H9 (cell line): ENCODE measurements at places on chromosomes 12 and 14.

GRCh38 chr12:124829708-124830304 lies 33.9 kb downstream of the SCARB1 start:
- H3K27ac ChIP-seq = no peak overlapping the region
- no peak overlapping the region for H3K4me3 ChIP-seq
- no peaks in the 10 kb centered on the region for H3K27me3 ChIP-seq
- peaks cover 5% of the 10 kb centered on the region for H3K4me1 ChIP-seq
- H3K36me3 ChIP-seq = no peaks in the 10 kb centered on the region; the same call in none of the 2 replicates

GRCh38 chr14:101875727-101876554 lies 88.4 kb upstream of the DYNC1H1 start:
- no peak overlapping the region for H3K27ac ChIP-seq
- H3K4me1 ChIP-seq = no peaks in the 10 kb centered on the region; the same call in 1 of the 2 replicates
- H3K27me3 ChIP-seq = no peaks in the 10 kb centered on the region
- H3K36me3 ChIP-seq = no peaks in the 10 kb centered on the region

DNA sequence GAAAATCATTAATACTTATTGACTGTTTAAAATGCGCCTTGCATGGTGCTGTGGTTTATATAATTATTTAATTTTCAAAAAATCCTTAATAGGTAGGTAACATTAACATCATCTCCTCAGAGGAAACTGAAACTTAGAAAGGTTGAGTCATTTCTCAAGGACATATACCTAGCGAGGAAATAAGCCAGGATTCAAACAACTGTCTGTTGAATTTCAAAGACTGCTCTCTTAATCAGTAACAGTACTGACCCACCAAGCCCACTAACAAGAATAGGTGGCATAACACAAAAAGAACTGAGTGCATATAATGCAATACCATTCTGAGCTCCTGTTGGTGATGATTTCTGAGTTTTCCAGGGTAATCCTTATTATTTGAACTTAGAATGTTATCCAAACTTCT lies 174.3 kb downstream of the SOX5 start:
- peaks cover 1% of the 10 kb centered on the region; the same call in 2 of the 3 replicates for H3K36me3 ChIP-seq
- H3K4me1 ChIP-seq = no peaks in the 10 kb centered on the region; the same call in 1 of the 2 replicates
- DNase-seq = no peak
- H3K27ac ChIP-seq = no peak overlapping the region

DNA sequence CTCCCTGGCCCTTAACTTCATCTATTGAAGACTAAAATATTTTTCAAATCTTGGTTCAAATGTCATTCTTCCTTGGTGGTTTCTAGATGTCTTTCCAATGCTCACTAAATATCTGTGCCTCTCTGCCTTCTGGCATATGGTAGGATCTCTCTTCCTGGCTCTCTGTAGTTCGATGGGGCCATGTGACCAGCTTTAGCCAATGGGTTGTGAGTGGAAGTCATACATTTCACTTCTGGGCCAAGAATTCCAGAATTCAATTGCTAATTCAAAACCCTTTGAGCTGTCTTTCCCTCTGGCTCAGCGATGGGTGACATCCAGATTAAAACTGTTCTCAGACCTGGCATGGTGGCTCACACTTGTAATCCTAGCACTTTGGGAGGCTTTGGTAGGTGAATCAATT lies 25.8 kb upstream of the CTDSP2 start:
- H3K27ac ChIP-seq = no peak overlapping the region
- H3K4me1 ChIP-seq = no peaks in the 10 kb centered on the region; the same call in 1 of the 2 replicates

- no peak for DNase-seq
- no peak overlapping the region for H3K4me3 ChIP-seq
- H3K27me3 ChIP-seq = no peaks in the 10 kb centered on the region
- H3K36me3 ChIP-seq = peaks cover 27% of the 10 kb centered on the region
- H3K27ac ChIP-seq = no peak overlapping the region
- H3K4me1 ChIP-seq = no peaks in the 10 kb centered on the region
Observed at GRCh38 chr14:75470238-75470797, 42.5 kb downstream of the JDP2 start.

- H3K4me3 ChIP-seq = no peak overlapping the region
- H3K27me3 ChIP-seq = no peaks in the 10 kb centered on the region
- no peak for DNase-seq
- no peaks in the 10 kb centered on the region for H3K36me3 ChIP-seq
- no peaks in the 10 kb centered on the region; the same call in 1 of the 2 replicates for H3K4me1 ChIP-seq
- H3K27ac ChIP-seq = no peak overlapping the region
Observed at GRCh38 chr12:121653999-121654398, 15.5 kb downstream of the MORN3 start.

- peak overlapping the region; percentile 93 for H3K4me3 ChIP-seq
- no peak overlapping the region for H3K27ac ChIP-seq
- H3K4me1 ChIP-seq = peaks cover 8% of the 10 kb centered on the region; the same call in 1 of the 2 replicates
- H3K27me3 ChIP-seq = no peaks in the 10 kb centered on the region
Observed at GRCh38 chr12:122979001-122979907, 1.2 kb upstream of the ARL6IP4 start.

DNA sequence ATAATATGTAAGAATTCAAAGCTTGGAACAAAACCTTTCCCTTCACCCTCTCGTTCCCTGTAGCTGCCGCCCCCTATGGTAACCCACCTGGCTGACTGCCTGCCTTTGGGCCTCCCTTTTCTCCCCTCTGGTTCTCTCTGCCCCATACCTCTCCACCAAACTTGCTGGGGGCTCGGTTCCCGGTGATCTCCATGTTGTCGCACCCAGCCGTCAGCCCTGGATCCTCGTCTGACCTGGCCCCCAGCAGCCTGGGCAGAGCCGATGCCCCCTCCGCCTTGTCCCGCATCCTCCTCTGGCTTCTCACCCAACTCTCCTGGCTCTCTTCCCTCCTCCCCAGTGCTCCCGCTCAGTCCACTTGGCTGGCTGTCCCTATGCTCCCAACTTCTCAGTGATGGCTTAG lies 4.5 kb downstream of the CYP46A1 start:
- no peak overlapping the region for H3K27ac ChIP-seq
- no peak overlapping the region for H3K4me3 ChIP-seq
- no peaks in the 10 kb centered on the region for H3K36me3 ChIP-seq
- H3K27me3 ChIP-seq = no peaks in the 10 kb centered on the region

DNA sequence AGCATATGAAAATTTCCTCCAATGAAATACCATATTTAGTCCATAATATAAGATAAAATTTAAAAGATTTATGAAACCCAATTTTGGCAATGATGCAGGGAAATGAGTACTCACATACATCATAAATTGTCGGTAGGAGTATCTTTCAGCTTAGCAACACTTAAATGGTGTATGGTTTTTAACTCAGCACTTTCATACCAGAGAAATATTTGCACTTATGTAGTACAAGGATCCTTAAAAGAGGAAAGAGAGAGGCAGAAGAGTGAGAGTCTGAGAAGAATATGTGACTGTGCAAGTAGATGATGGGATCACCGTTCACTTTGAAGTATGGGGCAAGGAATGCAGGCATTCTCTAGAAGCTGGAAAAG lies 379.3 kb upstream of the DCN start:
- DNase-seq = no peak
- no peaks in the 10 kb centered on the region for H3K27me3 ChIP-seq
- no peak overlapping the region for H3K4me3 ChIP-seq

- H3K27ac ChIP-seq = no peak overlapping the region
- no peak overlapping the region for H3K4me3 ChIP-seq
- H3K27me3 ChIP-seq = no peaks in the 10 kb centered on the region
- DNase-seq = no peak
Observed at GRCh38 chr12:12689647-12690300, 6.2 kb downstream of the GPR19 start.

DNA sequence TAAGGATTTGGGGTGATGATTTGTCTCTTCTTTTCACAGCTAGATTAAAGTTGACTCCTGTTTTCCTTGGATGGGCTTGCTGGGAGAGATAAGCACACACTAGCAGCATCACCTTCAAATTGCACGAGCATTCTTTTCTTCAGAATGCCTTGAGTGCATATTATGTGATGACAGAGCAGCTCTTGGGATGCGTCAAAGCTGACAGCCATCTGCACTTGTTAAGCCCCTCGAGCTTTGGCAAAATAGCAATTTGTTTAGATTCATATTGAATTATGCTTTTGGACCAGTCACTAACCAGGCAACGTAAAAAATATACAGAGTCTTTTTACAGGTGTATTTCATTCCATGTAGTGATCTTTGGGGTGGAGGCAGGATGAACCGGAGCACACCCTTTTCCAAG lies 407.0 kb downstream of the FUT8 start:
- H3K27me3 ChIP-seq = no peaks in the 10 kb centered on the region
- H3K36me3 ChIP-seq = no peaks in the 10 kb centered on the region
- H3K4me1 ChIP-seq = peaks cover 11% of the 10 kb centered on the region; the same call in 1 of the 2 replicates
- no peak for DNase-seq

DNA sequence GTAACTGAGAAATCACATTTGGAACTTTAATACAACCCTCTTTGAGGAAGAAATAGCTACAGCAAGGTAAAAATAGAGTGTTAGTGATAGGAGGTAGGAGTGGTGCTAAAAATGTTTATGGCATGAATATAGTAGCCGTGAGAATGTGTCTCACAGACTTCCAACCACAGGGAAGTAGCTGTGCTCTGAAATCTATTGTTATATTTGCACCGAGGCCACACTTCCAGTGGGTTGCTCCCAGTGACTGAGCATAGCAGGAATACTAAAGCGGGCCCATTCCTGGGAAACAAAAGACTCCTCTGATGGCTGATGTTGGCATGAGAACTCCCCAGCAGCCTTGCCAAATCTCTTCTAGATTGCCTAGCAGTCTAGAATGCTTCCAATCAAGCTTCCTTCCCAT lies 174.1 kb upstream of the PLXNC1 start:
- no peaks in the 10 kb centered on the region for H3K27me3 ChIP-seq
- H3K27ac ChIP-seq = no peak overlapping the region
- no peak overlapping the region for H3K4me3 ChIP-seq
- no peaks in the 10 kb centered on the region for H3K36me3 ChIP-seq

DNA sequence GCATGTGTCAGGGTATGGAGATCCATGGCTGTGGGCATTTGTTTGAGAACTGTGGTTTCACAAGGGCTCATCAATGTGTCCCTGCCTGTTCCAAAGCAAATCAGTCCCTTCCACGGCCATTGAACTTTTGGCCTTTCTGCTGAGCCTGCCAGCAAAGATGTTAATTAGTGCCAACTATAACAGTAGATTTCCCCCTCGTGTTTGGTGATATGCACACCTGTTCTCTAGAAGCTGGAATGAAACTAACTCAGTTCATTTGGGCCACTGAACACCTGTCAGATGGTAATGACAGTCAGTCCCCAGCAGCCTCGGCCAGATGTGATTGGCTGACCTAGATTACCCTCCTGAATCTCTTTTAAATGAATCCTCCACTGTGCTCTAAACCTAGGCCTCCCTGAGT lies 43.2 kb downstream of the IRAK3 start:
- no peak overlapping the region for H3K4me3 ChIP-seq
- no peaks in the 10 kb centered on the region; the same call in 2 of the 3 replicates for H3K36me3 ChIP-seq
- no peak for DNase-seq
- H3K27me3 ChIP-seq = no peaks in the 10 kb centered on the region

DNA sequence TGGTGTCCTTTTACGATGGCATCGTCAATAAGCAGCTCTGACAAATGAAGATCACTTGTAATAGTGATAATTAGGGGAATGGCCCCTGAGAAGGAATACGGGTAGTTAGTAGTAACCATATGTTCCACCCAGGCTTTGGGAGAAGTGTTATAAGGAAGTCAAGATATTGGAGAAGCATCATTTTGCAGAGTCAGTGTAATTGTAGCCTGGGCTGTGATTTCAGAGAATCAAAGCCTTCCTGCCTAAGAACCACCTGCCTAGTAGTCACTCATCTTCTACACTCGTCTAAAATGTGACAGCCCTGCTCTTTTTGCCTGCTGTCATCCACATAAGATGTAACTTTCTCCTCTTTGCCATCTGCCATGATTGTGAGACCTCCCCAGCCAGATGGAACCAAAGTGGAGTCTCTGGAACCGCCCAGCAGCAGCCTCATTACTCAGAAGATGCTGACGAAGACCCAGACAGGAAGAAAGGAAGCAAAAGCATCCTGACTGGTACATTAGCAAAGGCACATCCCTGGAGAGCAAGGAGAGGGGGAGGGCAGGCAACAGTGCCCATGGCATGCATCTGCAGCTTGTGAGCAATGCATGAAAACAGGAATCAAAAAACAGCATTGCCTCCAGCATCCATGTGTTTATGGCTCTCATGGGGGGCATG lies 12.6 kb upstream of the EDDM3A start:
- no peaks in the 10 kb centered on the region for H3K4me1 ChIP-seq
- no peaks in the 10 kb centered on the region for H3K36me3 ChIP-seq
- H3K4me3 ChIP-seq = no peak overlapping the region
- H3K27me3 ChIP-seq = no peaks in the 10 kb centered on the region

DNA sequence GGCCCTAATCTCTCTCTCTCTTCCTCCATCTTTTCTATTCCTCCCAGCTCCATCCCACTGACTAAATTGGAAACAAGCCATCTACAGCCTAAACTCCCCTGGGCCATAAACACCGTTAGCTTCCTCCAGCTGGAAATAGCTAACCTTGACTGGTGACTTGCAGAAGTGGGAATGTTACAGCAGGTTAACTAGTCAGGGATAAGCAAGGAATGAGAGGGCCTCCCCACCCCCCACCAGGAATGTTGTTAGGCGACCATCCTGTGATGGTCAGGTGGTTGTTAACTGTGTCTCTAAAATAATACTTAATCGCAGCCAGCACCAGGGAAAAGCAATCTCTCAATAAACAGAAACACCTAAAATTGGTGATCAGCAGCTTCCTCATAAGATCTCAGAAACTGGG lies 40.8 kb downstream of the MIS18BP1 start:
- H3K4me1 ChIP-seq = peaks cover 7% of the 10 kb centered on the region; the same call in 1 of the 2 replicates
- DNase-seq = no peak
- H3K4me3 ChIP-seq = no peak overlapping the region; the same call in 2 of the 3 replicates

GRCh38 chr12:2998789-2999264 lies 39.6 kb downstream of the TEAD4 start:
- H3K27ac ChIP-seq = no peak overlapping the region
- 0 out of 3 replicates have a peak overlapping the region, but pooled peaks have one; percentile 17 for H3K4me3 ChIP-seq
- DNase-seq = peak; percentile 86
- H3K4me1 ChIP-seq = peaks cover 8% of the 10 kb centered on the region

- no peaks in the 10 kb centered on the region for H3K27me3 ChIP-seq
- H3K4me1 ChIP-seq = no peaks in the 10 kb centered on the region; the same call in 1 of the 2 replicates
- H3K27ac ChIP-seq = no peak overlapping the region
- DNase-seq = no peak
- no peaks in the 10 kb centered on the region for H3K36me3 ChIP-seq
Observed at GRCh38 chr12:19665121-19665900, 226.0 kb downstream of the AEBP2 start.
